ENCODE measurements at places on chromosomes 16 and 17. TPM values are rescaled to one million over a fixed set of nuclear protein-coding genes. Genes with fewer than 3 reads are reported as not detected.

CHP2 gene
- not detected for total RNA-seq

CDH16 gene
- not detected for total RNA-seq

- DNase-seq: peak; percentile 52
Observed at GRCh38 chr17:56833057-56833808, 487 bp downstream of the C17orf67 start.

DNA sequence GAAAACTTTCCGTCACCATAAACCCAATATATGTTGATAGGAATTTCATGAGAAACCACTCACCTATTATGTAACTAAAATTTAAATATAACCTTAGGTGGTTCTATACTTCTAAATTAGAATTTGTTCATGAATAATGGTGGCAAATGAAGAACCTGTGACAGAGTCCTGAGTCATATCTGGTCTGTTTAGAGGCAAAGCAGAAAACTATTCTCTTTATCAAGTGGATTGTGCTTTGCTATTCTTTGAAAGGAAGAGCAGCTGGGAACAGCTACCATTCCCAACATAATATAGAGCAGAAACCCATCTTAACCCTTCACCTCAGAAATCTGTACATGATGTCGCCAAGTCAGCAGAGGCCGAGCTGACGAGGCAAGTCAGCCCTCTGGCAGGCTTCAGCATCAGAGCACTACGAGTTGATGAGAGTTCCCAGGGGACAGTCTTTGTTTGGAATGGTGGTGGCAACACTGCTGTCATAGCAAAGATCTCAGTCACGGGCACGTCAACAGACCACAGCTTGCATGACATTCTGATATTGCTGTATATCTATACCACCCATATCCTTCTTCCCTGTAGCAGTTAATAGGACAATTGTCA is 631.9 kb upstream of the CA10 start:
- DNase-seq: no peak

- no peak for DNase-seq
Observed at GRCh38 chr16:72751076-72751475, 296.9 kb downstream of the ZFHX3 start.

VMO1 gene
- 0.17 TPM for total RNA-seq

- peak; percentile 77 for DNase-seq
Observed at GRCh38 chr17:33459078-33459940, 166.2 kb upstream of the ASIC2 start.

- peak; percentile 81 for DNase-seq
Observed at GRCh38 chr16:15966836-15967546, 17.6 kb downstream of the ABCC1 start.

PLEKHH3 gene
- total RNA-seq: 20.4 TPM

AOC2 gene
- total RNA-seq: 0.11 TPM

ZFP3 gene
- 0.17 TPM for total RNA-seq

GRCh38 chr16:86609115-86609514 is 30.8 kb downstream of the FOXL1 start:
- peak; percentile 83 for DNase-seq

IRF8 gene
- total RNA-seq: not detected

DNA sequence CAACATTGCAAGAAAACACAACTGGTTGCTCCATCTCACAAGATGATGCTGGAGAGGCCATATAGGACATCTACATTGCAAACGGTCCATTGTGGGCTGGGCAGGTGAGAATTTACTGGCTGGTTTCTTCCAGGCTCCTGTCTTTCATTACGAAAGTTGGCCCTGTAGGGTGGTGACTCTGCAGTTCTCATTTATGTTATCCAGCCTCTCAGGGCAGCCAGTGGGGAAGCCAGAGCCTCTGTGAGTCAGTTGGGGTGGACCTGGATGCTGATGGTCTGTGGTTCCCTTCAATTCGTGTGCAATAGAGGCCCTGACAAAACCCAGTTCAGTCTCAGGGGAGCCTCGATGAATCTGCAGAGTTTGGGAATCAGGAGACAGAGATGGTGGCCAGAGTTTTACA is 341.0 kb upstream of the CCL2 start:
- no peak for DNase-seq

SLC6A4 gene
- not detected for total RNA-seq
